CD4-positive, alpha-beta T cell treated with Interleukin-4 for 1 hour (primary cell): ENCODE measurements at places on chromosomes 5 and 9.

DNA sequence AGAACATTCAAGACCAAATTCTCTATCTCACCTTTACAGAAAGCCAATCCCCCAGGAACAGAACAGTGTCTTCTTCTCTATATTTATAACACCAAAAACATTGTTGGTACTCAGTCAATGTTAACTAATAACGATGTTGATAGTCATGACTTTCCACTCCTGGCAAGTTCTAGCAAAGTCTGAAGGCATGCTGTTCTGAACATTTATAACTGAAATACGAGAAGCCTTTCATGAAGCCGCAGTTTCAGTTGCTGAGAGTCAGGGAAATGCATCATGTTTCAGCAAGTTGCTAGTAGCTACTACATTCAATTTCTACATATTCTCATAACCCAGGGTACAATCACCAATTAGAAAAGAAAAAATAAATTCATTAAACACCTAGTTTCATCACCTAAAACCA is 301.4 kb downstream of the PDE4D start:
- no peak for DNase-seq

GRCh38 chr5:493119-493701 is 31.0 kb downstream of the SLC9A3 start:
- no peak for DNase-seq

- peak; percentile 16 for DNase-seq
Measured at GRCh38 chr9:16884952-16885513, 14.6 kb upstream of the BNC2 start.

DNA sequence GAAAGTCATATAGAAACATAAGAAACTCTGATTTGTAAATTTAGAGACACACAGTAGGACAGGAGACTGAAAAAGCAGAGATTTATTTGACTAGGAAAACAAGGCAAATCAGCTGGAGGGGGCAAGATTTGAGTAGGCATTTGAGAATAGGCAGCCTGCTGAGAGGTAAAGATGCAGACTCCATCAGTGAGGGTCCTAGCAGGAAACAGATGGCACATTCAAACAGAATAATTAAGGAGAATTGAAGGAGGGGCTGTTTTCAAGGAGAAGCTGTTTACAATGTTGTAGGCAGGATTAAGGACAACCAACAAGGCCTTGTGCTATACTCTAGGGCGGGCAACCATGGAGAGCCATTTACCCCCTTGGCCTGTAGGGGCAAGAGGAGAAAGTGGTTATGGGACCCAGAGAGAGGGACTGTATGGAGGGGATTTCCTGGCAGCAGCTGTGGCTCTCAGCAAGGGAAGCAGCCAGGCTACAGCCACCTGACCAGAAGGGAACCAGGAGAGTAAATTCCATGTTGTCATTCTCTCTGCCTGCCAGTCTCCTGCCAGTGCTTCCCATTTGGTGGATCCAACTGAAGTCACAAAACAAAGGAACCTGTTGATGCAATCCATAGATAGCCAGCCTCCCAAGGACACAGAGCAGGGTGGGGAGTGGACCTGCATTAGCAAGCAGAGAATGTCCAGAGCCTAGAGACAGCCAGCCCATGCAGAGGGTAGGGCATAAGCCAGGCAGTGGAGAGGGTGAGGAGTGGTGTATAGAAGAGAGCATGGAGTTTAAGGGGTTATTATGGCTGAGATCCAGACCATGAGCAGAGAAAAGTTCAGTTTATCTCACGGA is 38.2 kb downstream of the PAPPA start:
- no peak for DNase-seq

GRCh38 chr5:1129711-1130055 is 17.8 kb upstream of the SLC12A7 start:
- DNase-seq = no peak

DNA sequence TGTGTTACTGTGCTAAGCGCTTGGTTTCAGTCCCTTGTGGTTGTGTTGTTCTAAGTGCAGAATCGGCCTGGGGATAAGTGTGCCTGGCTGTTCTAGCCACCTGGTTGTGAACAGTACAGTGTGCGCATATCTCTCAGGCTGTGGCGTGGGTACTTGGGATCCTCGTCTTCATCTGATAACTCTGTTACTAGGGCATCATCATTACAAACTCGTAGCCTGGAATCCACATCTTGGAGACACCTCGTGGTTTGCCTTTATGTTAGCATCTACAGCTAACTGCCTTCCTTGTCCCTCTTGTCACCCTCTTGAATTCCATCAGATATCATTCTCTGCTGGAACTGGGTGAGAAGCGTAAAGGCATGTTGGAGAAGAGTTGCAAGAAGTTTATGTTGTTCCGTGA is 41.5 kb downstream of the SPTAN1 start:
- no peak for DNase-seq

DNA sequence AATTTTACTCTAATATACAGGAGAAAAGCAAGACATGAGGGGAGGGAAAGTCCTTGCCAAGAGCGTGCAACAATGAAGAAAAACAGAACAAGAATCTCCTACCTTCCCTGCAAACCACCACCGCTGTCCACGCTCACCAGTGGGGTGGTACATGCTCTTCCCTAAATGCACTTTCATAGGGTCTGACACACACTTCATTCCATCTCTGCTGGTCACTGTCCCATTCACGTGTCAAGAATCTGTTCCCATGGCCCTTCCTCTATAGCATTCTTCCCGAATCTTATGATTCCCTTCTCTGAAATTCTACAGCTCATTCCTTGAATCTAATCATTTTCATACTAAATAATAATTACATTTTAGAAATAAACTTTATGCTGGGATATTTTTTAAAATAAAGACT is 11.4 kb upstream of the DNAH5 start:
- DNase-seq = no peak

DNA sequence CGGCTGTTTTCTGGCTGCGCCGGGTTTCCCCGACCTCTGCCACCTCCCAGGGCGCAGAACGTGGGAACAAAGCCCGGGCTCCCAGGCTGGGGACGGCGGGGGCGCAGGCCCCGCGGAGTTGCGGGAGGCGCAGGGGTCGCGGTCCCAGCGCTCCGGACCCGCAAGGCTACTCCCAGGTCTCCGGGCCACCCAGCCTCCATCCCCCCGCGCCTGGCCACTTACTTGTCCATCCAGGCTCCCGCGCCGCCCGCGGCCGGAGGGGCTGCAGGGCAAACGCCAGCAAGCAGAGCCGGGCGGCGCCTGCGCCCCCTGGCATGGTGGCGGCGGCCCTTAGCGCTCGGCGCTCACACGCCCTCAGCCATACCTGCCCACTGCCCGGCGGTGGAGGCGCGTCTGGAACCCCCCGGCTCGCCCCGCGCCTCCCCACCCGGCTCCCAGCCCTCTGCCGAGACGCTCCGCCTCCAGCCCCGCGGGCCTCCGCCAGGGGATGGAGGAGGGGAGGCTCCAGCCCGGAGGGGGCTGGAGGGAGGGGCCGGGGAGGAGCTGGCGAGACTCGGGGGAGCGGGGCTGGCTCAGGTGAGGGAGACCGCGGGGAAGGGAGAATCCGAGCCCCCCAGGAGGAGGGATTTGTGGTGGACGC is at the start of gene ADAM19:
TSS of gene ADAM19 (minus strand) at position 395 of the 640 bp plus-strand sequence. CDS start at position 316, 79 bp downstream.
- DNase-seq = peak; percentile 48

DNA sequence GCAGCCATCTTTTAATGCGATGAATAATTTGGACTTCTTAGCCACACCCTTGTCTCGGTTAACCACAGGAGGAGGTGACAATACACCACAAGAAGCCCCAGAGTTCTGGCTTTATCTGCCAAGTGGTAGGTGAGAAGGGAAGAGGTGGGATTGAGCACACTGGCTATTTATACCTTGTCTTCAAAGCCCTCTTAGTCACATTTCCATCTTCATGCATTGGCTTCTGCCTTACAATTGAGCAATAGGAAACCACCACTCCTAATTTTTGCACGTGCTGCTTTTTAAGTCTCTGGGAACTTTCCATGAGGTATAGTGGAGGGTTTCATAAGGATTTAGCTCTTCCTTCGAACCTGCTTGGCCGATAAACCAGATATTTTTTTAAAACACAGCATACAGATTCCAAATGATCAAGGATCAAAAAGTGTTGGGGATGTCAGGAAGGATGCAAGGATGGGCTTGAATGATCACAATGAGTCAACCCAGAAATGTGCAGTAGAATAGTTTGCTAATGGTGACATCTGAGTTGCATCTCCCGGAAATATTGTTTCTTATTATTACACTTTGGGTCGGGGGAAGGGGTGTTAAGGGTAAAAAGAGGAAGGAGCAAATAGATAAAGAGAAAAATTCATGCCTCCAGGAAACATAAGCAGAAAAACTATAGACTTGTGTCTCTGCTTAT is 25.5 kb downstream of the PLAC8L1 start:
- peak; percentile 5 for DNase-seq

- DNase-seq = no peak
Measured at GRCh38 chr9:37030611-37030939, 3.5 kb downstream of the PAX5 start.

DNA sequence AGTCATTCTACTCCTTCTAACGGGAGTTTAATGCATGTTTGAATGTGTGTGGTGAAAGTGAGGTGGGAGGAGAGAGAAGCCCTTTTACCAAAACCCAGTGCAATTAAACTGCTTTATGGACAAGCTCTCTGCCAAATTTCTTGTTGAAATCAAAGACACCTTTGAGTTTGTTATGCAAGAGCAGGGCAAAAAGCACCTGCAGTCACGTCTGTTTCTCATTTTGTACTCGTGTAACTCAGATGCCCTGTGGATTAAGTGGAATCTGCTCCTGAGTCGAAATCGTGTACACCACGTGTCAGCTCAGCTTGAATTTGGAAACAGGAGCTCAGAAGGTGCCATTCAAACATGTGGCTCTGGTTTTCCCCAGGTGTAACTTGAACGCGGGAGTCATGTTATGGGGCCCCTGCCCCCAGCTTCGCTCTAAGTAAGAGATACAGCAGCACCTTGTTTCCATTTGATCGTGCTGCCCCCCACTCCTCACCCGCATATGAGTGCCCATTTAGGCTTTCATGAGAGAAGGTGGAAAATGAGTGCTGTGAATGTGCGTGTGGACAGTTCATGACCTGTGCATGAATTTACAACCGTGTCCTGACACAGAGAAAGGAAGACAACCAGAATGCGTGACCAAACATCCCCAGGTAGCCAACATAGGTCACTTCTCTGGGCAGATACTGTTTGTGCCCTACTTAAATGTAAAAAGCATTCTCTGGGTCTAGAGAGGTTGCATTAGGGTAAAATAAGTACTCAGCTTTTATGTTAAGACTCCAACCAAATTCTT is 347.0 kb upstream of the SLC30A5 start:
- DNase-seq = no peak

DNA sequence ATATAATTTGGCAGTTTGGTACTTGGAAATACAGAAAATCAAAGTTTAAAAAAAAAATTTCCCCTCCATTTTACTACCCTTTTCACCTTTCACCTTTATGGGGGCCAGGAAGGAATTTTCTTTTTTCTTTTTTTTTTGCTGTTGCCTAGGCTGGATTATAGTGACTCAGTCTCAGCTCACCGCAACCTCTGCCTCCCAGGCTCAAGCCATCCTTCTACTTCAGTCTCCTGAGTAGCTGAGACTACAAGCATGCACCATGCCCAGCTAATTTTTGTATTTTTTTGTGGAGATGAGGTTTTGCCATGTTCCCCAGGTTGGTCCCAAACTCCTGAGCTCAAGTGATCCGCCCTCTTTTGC is 9.1 kb downstream of the CHMP5 start:
- DNase-seq = no peak

- DNase-seq = no peak
Measured at GRCh38 chr9:113719919-113720318, 156.2 kb upstream of the ZNF618 start.

DNA sequence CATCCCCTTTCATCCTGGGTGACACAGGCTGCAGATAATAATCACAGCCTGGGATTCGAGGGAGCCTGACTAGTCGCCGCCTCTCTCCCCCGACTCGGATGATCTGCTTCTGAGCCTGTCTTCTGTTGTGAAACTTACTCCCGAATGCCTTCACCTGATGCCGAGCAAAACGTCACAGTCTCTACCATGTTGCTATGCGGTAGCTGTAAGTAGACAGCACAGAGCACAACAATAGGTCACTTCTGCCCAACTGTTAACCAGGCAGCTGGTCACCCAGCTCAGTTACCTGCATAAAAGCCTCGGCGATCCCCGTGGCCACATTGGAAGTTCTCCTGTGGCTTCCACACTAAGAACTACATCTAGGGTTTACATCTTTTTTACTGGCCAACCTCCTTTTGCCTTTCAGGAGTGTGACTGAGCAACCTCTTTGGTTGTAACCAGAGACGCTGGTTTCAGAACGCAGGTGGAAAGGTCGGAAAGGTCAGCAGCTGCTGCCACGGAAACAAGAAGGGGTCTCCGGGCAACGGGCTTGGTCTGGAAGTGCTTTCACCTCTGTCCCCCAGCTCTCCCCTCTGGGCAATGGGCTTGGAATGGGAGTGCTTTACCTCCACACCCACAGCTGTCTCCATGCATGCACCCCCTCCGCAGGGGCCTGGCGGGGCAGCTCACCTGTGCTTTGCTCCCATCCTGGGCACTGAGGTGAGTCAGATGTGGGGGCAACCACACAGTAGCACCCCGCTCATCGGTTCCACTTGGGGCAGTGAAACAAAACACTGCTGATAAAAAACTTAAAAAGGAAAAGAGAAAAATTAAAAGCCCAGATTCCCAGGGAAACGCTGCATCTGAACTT is 7.6 kb upstream of the PPP1R26 start:
- no peak for DNase-seq

DNA sequence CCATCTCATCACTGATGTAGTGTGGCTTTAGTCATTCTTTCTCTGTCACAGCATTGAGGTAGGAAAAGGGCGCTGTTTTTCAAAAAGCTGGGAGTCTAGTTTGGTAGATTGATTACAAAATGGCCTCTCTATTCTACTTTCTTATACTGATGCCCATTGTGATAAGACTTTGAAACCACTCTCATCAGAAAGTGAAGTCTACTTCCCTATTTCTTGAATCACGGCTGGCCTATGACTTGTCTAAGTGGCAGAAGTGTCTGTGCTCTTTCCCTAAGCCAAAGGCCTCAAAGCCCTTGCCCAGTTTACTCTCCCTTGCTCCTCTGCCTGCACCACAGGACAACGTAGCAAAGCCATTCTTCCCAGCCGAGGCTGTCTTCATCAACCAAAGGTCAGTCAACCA is 83.0 kb upstream of the IL33 start:
- no peak for DNase-seq

GRCh38 chr5:133397990-133398645 is 214.2 kb downstream of the FSTL4 start:
- DNase-seq = no peak

DNA sequence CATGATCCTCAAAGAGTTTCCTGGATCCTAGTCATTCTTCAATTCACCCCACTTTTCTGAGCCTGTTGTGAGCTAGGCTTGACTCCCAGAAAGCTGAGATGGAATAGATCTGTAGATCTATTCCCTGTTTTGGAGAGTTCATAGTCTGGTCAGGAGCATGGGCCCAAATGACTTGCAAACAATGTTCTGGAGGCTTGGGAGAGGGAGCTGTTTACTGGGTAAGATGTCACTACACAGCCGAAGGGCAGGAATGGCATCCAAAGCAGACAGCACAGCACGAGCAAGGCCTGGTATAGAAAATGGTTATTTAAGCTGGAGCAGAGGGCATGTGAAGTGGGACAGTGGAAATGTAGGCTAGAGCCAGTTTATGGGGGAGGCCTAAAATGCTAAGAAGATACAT is 152.5 kb upstream of the ALDH1B1 start:
- no peak for DNase-seq

GRCh38 chr5:115179394-115180164 is 9.9 kb upstream of the TRIM36 start:
- no peak for DNase-seq

GRCh38 chr5:109652096-109652495 is 37.6 kb upstream of the MAN2A1 start:
- DNase-seq = no peak

GRCh38 chr5:169810524-169810923 is 169.8 kb downstream of the INSYN2B start:
- DNase-seq = no peak
